Right renal cortex interstitium (tissue), 3 donors: ENCODE measurements at places on chromosomes 4 and X.

GRCh38 chr4:143654571-143654970 is 45.9 kb downstream of the FREM3 start:
- no peak for DNase-seq

DNA sequence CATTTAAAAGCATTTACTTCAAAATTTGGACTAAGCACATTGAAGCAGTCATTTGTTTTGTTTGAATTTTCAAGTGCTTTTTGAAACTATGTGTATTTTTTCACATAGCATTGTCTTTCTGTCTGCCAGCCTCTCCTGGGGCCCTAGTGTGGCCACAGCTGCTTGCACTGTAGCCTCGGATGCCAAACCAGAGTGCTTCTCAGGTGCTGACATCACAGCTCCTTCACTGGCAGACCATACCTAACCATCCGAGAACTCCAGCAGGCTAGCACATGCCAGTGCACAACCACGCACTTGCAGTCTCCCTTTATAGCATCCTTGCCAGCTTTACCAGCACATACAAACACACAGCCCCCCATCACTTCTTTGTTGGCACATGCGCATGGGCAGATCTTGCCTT is 1019.7 kb downstream of the STPG2 start:
- DNase-seq = no peak

DNA sequence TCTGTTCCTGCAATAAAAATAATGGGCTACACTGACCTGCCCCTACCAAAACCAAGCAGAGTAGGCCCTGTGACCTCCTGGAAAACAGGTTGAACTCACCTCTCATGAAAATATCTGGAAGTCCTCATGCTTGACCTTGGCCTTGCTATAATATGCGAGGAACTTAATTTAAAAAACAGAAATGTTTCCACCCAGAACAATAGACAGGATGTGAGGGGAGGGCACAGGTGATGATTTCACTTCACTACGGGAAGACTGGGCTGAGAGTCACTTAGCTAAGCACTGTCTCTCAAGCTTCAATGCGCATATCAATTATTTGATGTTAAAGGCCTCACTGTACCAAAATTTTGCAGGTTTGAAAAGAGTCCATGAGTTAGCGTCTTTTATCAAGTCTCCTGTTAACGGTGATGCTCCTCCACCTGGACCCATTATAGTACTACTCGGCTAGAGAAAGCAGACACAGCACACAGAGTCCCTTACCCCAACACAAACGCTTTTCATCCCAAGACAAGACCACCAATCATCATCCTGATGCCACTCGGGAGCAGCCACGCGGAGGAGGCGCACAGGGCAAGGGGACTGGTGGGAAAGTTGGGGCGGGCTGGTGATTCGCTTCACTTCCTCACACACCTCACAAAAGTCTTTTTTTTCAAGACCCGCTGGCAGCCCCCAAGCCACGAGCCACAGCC is 25.9 kb downstream of the ZNF721 start:
- peak; percentile 12 for DNase-seq

- DNase-seq = no peak
Measured at GRCh38 chr4:156870131-156870530, 101.5 kb downstream of the PDGFC start.

DNA sequence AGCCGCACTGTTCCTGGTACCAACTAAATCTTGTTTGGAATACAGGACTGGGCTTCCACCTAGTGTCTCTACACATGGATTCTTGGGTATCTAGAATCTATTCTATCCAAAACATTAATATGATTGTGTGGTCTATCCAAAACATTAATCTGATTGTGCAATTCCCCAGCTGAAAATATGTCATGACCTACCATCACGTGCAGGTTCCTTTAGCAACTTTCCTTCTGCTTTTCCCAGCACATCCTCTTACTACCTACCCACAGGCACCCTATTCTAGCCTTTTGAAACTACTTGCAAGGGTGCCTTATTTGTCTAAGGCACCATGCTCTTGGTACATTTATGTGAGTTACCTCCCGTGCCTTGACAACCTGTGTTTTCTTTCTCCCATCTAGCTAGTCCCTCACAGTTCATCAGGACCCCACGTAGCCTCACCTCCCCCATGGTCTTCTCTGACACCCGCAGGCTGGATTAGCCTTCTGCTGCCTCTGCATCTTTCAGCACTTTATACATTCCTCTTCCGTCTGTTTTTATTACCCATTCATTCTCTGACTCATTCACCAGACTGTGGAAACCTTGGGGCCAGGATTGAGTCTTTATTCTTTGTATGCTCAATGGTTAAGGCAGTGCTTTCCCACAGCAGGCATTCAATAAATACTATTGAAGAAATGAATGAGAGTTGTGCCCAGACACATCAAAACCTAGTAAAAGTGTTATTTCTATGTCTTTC is 88.8 kb upstream of the FAM9B start:
- DNase-seq = no peak

- no peak for DNase-seq
Measured at GRCh38 chr4:62471021-62471420, 1270.9 kb downstream of the ADGRL3 start.

DNA sequence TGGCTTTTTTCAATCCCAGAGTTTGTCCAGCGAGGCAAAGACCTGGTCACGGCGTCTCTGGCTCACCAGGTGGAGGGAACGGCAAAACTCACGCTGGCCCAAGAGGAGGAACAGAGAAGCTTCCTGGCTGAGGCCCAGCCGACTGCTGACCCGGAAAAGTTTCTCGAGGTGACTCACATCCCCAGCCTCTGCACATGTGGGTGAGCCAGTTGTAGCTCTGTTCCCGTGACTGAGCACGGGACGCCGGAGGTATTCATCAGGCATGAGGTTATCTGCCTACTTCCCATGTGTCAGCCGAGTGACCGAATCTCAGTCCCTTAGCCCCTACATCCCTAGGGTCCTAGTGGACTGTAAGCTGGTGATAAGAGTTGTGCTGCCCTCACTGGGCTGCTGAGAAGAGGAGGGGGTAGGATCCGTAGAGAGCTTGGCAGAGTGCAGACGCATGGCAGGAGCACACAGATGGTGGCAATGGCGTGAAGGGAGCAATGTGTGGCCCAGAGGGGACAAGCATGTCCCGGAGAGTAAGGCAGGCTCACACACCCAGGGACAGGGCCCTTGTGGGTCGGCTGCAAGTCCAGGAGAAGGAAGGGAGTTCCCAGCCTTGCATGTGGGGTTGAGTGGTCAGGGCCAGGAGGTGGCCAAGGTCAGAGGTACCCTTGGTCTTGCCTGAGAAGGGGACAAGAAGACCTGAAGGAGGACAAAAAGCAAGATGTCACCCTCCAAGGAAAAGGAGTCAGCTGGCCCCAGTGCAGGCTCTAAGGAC is 42.9 kb downstream of the EVC start:
- no peak for DNase-seq

DNA sequence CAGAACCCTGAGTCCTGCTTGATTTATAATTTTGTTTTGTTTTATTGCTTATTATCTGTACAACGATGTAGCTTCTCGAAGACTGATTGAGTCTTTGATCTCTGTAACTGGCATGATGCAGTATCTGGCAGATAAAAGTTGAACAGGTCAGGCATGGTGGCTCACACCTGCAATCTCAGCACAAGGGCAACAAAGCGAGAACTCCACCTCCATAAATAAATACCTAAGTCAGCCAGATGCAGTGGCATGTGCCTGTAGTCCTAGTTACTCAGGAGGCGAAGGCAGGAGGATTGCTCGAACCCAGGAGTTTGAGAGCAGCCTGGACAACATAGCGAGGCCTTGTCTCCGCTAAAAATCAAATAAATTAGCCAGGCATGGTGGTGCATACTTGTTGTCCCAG is 15.7 kb upstream of the WDR19 start:
- no peak for DNase-seq

DNA sequence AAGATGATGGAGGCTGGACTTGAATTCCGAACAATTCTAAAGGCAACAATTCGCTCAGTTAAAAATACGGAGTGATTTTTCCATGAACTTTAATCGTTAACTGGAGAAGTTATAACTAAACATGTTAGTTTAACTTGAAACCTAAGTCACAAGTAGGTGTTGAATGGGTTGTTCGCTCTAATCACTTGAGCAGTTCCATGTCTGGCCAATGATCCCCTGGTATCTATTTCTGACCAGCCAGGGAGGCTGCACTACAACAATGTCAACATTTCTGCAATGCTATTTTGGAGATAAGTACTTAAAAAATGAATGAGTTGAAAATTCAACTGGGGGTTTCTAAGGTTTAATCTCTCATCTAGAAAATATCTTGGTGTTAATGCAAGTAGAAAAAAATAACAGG is 112.5 kb downstream of the NR3C2 start:
- no peak for DNase-seq

GRCh38 chr4:149279331-149279730 is 536.3 kb downstream of the IQCM start:
- DNase-seq = no peak

DNA sequence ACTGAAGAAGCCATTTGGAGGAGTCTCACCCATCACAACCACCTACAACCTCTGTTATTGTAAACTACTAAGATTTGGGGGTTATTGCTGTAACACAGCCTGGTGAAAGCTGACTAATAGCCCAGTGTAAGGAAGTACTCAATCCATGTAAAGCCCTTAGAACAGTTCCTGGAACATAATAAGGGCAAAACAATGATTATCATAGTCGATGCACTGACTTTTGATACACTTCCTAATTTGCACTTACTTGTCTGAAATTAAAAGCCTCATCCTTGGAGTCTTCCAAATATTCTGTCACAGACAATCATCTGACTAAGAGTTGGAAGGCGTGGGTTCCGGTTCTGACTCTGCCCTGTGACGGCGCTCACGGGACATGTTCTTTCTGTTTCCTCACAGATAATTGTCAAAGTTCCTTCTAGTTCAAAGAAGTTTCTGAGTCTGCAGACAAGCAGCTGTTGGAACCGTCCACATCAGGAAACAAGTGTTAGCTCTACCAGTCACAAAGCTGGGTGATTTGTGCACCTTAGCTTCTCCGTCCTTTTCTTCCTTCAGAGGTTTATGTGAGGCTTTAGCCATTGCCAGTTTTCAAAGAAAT is 33.4 kb upstream of the RASGEF1B start:
- DNase-seq = no peak

DNA sequence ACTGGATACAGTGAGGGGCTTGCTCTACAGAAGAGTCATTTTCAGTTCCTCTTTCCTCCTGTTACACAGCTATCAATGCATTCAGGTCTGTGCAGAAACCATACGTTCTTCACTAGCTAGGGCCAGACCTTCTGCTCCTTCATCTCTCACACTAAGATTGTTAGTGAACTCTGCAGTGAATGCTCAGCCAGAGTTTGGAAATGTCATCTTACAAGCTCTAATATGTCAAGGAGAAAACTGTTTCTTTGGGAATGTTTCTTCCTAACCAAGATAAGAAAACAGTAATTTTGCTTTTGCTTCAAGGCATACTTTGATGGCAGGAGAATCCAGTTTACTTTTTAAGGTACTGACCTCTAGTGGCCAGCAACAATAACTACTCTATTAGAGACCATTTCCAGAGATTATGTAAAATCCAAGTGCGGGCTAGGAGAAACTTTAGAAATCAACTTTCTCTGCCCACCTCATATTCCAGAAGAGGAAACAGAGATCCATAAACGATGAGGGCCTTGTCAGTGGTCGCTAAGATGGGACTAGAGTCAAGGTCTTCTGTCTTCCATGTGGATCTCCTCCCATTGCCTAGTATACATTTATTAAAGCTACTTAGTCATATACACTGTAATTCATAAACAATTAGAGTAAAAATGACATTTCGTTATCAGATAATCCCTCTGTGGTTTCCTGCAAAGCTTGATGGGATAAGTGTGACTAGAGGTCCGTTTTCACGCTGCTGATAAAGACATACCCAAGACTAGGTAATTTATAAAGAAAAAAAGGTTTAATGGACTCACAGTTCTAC is 12.1 kb upstream of the CC2D2A start:
- DNase-seq = peak; percentile 36

GRCh38 chr4:78650106-78651024 is 98.8 kb downstream of the ANXA3 start:
- no peak for DNase-seq

- no peak for DNase-seq
Measured at GRCh38 chrX:37677243-37677642, 8.3 kb upstream of the XK start.

DNA sequence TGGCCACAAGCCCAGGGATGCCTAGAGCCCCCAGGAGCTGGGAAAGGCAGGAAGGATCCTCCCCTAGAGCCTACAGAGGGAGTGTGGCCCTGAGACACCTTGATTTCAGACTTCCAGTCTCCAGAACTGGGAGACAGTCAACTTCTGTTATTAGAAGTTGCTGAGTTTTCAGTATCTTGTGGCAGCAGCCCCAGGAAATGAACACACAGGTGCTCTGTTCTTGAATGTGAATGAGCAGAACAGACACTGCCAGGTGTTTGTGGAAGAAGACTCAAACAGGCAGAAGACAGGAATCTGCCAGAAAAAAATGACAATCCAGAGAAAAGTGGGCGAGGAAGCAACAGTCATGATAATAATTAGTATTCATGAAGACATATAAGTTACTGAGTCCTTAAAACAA is 64.5 kb upstream of the STS start:
- DNase-seq = no peak

- DNase-seq = no peak
Measured at GRCh38 chr4:56701644-56702043, 20.5 kb upstream of the HOPX start.

GRCh38 chrX:19776753-19777152 is 110.6 kb downstream of the SH3KBP1 start:
- DNase-seq = no peak

GRCh38 chr4:88077911-88078524 is 70.6 kb downstream of the PKD2 start:
- DNase-seq = no peak

DNA sequence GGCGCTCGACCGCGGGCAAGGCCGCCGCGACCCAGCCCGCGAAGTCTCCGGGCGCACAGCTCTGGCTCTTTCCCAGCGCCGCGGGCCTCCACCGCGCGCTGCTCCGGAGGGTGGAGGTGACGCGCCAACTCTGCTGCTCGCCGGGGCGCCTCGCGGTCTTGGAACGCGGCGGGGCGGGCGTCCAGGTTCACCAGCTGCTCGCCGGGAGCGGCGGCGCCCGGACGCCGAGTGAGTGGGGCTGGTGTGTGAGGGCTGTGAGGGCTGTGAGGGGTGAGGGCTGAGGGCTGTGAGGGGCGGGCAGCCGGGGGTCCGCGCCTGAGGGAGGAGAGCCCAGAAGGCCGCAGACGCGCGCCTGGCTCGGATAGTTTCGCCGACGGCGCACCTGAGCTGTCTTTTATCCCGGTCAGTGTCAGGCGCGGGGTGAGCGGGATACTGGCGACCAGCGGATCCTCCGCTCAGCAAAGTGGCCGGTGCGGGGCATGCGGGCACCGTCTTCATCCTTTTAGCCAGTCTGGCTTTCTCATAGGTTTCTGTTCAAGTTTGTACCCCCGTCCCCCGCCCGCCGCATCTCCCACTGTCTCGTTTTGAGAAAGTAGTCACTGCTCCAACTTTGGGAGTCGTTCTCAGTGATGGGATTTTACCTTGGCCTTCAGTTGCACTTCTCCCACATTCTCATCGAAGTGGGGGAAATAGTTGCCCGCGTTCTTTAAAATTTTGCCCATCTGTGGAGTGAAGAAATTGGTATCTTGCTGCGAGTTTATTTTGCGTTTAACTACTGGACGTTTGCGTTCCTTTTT is 586 bp downstream of the HERC5 start:
- DNase-seq = no peak

GRCh38 chrX:154727871-154728270 is 23.0 kb downstream of the GAB3 start:
- DNase-seq = no peak
